Stimulated activated CD4-positive, alpha-beta T cell treated with anti-CD3 and anti-CD28 coated beads, TNF-alpha, amount 100 ng/mL, for 24 hours (primary cell): ENCODE measurements at places on chromosomes 1 and 21.
A peak's percentile ranks its signal among the peaks of the same experiment; 100 is the strongest.

DNA sequence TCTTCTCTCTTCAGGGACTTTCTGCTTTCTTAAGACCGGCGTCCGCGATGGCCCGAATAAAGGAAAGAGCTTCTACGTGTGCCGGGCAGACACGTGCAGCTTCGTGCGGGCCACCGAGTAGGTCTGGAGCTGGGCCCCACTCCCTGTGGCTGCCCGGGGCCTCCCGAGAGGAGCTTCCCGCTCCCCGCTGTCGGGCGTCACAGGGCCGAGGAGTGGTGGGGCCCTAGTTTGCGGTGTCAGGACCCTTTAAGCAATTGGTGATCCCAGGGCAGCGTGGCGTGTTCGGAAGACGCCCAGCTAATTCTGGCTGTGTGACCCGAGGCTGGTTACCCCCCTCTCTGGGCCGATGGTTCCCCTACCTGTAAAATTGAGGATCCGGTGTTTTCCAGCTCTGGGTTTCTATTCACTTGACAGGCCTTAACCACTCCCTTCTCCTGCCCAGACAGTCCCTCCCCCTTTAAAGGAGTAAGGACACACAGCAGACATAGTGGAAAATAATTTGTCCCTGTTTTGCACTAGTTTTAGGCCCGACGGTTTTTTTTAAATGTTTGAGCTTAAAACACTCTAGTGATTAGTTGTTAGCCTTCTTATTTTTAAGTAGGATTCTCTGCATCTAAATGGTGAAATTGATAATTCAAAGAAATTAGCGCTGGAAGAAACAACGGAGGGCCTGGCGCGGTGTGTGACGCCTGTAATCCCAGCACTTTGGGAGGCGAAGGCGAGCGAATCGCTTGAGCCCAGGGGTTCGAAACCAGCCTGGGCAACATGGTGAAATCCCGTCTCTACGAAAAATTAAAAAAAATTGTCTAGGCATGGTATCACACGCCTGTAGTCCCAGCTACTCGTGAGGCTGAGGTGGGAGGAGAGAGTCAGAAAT, 553 bp downstream of the TTF2 start:
- DNase-seq, result no peak

DNA sequence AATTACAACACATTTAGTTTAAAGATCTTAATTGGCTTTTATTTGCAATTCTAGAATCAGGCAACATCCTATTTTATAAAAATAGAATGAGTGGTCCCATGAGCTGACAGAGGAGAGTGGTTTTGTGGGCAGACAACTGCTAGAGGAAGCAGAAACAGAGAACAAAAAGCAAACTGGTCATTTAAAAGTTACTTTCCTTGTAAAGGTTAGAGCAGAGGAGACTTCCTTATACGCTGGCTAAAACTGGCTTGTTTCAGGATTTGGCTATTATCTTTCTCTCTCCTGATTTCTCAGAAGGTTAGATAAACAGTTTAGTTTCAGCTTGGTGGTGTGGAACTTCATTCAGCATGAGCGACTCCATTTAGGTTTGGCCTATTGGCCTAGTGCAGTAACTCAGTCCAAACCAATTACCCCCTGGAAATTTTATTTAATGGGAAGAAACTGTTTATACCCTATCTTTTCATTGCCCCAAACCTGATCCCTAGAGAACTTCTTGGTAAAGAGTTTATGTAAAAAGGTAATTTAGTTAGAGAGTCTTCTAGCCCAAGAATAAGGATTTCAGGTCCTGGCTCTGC, 32.2 kb upstream of the IL20 start:
- no peak for DNase-seq

DNA sequence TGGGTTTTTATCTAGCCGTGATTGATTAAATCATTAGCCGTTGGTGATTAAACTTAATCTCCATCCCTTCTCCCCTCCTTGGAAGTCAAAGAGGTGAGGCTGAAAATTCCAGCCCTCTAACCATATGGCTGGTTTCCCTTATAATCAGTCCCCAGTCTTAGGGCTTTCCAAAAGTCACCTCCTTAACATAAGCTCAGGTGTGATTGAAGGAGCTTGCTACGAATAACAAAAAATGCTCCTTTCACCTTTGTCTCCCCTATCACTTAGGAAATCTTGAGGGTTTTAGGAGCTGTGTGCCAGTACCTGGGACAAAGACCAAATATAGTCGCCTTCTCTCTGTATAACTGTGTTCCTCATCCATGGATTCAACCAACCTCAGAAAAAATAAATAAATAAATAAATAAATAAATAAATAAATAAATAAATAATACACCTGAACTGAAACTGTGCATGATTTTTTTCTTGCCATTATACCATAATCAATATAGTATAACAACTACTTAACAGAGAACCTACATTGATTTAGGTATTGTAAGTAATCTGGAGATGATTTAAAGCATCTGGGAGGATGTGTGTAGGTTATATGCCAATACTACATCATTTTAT, 82.2 kb downstream of the PAPPA2 start:
- DNase-seq, result no peak

- DNase-seq, result no peak
Measured at GRCh38 chr1:177817937-177818875, 151.7 kb downstream of the SEC16B start.

DNA sequence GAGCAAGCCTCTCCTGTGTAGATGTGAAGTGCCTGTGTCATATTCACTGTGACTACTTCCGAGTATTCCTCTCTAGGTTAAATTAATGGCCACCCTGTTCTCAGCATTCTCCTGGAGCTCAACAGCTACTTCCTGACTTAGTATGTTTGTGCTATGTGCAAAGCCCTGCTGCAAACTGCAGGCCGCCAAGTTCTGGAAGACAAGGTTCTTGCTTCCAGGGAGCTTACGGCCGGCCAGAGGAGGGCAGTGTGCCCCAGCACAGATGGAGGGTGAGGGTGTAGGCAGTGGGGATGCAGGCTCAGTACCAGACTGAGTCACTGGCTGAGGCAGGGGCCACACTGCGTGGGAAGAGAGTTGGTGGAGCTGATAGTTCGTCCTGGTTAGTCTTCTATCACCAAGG, 43.2 kb downstream of the ELK4 start:
- peak; percentile 37 for DNase-seq

DNA sequence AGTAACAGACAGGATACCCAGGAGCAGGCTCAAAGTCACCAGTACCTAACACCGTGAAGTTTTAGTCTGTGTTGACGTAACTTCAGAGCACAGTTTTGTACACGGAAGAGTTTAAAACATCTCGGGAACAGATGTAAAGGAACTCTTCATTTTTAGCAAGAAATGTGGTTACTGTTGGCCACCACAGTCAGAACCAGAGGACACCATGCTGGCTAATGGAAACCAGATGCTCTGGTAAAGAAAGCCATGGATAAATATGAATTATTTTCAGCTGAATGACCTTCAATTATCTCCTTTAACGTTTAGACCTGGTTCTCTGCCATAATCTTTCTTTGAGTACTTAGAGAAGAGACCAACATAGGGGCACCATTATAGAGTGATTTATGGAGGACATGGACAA, 115.9 kb downstream of the NTMT2 start:
- DNase-seq, result no peak

- no peak for DNase-seq
Measured at GRCh38 chr1:36651176-36651910, 168.6 kb upstream of the CSF3R start.

- DNase-seq, result no peak
Measured at GRCh38 chr1:58590019-58590418, 13.0 kb upstream of the TACSTD2 start.

DNA sequence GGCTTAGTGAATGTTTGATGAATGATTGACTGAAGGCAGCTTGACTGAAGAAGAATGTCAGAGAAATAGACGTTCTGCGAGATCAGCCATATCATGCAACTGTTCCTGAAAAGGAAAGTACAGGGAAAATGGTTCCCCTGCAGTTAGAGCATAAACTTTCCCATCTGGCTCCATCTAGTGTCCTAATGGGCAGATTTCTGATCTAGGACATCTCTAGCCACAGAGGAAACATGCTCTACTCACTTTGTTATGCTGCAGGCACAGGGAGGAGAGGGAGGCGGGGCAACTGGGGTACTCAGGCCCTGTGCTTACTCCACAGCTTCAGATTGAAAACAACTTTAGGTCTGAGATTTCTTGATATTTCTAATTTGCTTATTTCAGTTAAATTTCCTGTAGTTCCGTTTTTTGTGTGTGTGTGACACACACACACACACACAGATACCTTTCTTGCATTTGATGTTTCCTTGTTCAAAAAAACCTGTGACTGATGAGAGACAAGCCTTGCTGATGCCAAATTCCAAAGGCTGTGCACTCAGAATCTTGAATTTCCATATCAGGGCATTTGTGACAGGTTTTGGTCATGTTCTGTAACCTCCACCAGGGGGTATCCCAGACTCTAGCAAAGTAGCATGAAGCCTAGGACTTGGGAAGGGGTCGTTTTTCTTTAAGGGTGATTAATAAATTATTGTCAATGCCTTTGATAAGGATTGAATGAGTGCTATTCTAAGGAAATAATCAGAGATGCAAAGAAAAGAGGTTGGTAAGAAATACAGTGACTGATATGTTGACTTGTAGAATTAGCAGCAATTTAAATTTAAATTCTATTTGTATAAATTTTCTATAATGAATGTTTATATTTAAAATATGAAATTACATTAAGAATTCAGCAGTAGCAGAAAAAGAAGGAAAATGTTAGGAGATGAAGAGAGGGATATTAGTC, 139.7 kb upstream of the BEND5 start:
- DNase-seq, result no peak

- DNase-seq, result no peak
Measured at GRCh38 chr1:13888351-13888986, 188.5 kb downstream of the PRDM2 start.

DNA sequence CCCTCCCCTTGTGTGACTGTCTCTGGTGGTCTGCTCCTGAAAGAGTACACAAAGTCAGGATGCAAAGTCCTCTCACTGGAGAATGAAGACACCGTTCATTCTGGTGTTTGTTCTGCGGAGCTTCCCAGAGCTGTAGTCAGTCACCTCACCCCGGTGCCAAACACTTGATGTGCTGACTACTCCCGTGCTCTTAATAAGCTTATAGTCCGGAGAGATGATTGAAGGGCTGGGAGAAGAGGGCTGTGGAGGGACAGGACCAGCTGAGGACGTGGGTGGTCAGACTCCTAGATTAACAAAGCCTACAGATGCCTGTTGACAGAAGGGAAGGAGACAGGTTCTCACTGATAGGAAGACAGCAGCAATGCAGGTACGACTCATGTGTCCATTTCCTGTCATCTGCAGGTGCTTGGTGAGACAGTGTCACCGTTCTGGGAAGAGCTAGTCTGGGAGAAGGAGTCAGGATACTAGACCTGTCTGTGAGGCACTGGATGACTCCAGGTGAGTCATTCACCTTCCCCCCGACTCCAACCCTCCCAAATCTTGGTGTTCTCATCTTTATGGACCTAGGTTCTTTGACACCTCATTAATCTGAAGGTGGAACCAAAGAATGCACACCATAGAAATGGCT, 40.4 kb upstream of the LRRN2 start:
- DNase-seq, result no peak

GRCh38 chr1:161139766-161140165, 7.3 kb upstream of the DEDD start:
- DNase-seq, result peak; percentile 35

DNA sequence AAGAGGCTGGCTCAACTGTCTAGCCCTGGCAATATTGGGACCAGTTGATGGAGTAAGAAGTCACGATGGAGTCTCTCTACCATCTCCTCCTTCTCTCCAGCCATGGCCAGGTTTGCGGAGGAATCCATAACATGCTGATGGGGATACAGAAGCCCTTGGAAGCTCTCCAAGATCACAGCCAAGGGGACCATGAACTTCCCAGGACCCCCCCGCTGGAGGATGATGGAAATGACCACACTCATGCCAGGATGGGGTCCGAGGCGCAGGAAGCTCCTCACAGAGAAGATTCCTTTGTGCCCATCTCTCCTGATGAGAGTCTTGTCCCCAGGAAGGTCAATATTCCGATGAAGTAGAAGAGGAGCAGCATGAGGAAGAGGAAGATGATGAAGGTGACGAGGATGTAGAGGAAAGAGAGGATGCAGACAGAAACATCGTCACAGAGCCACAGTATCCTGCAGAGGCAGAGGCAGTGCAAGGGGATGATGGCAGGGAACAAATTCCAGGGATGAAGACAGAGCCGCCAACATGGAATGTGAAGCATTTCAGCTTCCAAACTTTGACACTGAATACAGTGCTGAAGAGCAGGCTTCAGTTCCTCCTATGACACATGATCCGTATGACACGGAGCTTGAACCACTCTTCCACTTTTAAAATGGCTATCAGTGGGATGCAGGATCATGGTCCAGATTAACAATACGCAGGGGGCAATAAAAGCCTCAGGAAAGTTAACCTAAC, 57.9 kb upstream of the EDN2 start:
- DNase-seq, result no peak

DNA sequence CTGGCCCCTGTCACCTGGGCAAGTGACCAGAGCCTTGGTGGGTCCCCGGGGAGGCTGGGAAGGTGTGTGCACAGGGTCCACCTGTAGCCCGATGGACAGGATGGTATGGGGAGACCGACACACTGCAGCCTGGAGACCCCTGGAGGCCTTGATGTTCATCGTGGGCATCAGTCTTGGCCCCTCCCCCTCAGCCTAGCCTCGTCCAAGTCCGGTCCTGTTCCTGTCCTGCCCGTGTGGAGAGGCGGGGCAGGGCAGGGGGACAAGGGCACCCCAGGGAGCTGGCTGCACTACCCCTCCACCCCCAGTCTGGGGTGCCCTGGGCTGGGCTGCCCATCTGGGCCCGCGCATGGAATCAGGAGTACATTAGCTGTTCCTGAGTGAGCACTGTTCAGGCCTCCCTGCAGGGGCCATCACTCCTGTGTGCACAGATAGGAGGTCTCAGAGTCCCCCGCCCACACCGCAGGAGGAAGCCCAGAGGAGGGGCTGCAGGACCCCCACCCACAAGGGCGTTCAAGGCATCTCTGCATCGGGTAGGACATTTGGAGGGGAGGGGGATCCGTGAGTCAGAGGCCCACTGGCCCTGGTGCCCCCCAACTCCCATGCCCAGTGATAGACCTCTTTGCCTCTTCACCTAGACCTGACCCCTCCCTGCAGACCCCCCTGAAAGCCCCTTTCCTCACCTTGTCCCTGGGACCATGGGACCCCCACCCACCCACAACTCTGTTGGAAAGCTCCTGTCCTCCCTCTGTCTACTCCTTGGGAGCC, 63.2 kb downstream of the WNT9A start:
- DNase-seq, result no peak

GRCh38 chr1:50308878-50309277, 114.4 kb downstream of the DMRTA2 start:
- no peak for DNase-seq

GRCh38 chr1:90309806-90310205, 314.9 kb downstream of the ZNF326 start:
- DNase-seq, result no peak

DNA sequence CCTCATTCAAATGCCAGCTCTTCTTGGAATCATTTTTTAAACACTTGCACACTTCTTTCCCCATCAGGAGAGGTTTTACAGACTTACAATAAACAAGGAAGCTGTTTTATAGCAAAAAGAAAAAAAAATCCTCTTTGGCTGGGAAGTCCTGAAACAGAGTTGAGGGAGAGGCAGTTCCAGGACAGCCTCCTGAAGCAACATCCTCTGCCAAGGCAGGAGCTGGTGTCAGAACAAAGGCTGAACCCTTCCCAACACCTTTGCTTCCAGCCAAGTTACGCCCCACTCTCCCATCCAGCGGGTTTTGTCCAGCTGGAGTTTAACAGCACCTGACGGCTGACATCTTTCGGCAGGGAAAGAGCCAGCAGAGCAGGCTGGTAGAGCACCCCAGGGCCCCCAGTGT, 287.8 kb downstream of the RRAGC start:
- DNase-seq, result no peak

GRCh38 chr1:85259912-85260274, 431 bp upstream of the C1orf52 start:
- no peak for DNase-seq
